Effector memory CD8-positive, alpha-beta T cell (primary cell): ENCODE measurements at places on chromosomes 12 and 14.

GRCh38 chr14:64920465-64920864 lies 6.2 kb downstream of the CHURC1 start:
- DNase-seq: no peak

DNA sequence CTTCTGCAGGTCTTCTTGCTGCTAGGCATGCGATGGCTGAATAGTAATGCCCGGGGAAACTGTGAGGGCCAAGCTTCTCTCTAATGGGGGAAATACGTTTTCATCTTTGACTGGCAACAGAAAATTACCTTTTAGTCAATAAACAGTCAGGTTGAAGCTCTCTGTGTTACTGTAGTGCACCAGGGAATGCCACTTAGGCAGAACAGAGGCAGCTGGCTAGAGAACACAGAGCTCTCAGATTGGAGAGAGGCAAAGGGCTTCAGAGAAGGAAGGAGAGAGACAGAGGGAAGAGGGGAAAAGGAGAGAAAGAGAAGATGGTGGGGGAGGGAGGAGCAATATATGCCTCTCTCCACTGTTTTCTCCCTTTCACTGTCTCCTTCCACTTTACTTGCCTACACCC lies 6.7 kb downstream of the HSD17B6 start:
- no peak for DNase-seq

GRCh38 chr12:66438601-66439000 lies 136.3 kb downstream of the HELB start:
- DNase-seq: no peak

- no peak for DNase-seq
These were observed 36.8 kb downstream of the VDR start for GRCh38 chr12:47868041-47868440.

DNA sequence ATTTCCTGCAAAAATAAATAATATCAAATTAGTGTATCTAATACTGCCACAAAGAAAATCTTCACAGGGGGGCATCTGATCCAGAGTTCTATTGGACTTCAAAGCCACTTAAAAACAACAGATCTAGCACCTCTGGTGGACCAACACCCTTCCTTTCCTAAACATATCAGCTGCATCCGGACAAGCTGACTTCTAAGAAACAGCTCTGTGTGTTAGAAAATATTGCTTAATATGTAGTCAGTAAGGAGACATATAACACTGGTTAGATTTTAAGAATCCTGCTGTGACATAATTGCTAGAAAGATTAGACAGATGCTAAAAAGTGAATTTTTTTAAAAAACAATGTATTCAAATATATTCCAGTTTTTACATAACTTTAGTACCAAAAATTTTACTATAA lies 61.1 kb upstream of the PTPRB start:
- DNase-seq: no peak

- DNase-seq: no peak
These were observed 47.2 kb upstream of the PLEKHG3 start for GRCh38 chr14:64656986-64657385.

- no peak for DNase-seq
These were observed 1084.8 kb upstream of the ATXN7L3B start for GRCh38 chr12:73452672-73453469.

- DNase-seq: no peak
These were observed 618.5 kb downstream of the NRXN3 start for GRCh38 chr14:78788467-78789360.

GRCh38 chr14:77908847-77909246 lies 108.9 kb downstream of the ADCK1 start:
- DNase-seq: no peak

- no peak for DNase-seq
These were observed 8.2 kb downstream of the TMEM121 start for GRCh38 chr14:105534586-105534985.

DNA sequence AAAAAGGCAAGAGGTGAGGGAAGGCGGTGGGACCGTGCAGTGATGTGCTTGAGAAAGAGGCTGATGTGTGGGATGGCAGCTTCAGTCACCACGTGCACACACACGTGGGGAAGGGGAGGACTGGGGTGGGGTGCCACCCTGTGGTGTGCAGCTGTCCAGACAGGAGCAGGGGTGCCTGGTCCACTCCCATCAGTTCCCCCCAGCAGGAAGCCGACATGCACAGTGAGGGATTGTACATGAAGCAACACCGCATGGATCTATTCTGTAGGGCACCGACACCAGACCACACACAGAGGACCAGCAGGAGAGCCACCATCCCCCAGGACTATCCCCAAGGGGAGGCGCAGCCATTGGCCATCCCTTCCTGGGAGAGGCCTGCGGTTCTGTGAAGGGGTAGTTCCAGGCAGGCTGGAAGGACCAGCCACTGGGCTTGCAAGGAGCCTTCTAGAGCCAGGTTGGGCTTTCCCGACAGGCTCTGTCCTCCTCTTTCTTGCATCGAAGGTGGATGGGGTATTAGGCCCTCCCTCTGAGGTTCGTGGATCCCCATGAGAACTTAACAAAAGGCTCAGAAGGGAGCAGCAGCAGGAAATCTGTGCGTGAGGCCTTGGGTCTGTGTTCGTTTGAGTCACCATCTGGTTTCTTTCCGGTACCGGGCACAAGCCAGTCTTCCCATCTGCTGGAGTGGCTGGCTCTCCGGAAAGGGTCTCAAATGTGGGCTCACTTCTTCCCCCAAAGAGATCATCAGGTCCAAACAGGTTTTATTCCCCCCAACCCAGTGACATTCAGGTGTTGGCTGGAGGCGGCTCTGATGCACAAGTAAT lies 59.8 kb downstream of the PLEKHG3 start:
- no peak for DNase-seq

- DNase-seq: no peak
These were observed 176.1 kb downstream of the APAF1 start for GRCh38 chr12:98821232-98821631.

DNA sequence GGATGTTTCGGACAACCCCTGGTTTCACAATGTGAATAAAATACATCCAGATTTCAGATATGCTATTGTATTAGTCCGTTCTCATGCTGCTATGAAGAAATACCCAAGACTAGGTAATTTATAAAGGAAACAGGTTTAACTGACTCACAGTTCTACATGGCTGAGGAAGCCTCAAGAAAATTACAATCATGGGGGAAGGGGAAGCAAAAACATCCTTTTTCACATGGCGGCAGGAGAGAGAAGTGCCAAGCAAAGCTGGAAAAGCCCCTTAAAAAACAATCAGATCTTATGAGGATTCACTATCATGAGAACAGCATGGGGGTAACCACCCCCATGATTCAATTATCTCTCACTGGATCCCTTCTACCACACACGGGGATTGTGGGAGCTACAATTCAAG lies 451.7 kb downstream of the MDGA2 start:
- no peak for DNase-seq

DNA sequence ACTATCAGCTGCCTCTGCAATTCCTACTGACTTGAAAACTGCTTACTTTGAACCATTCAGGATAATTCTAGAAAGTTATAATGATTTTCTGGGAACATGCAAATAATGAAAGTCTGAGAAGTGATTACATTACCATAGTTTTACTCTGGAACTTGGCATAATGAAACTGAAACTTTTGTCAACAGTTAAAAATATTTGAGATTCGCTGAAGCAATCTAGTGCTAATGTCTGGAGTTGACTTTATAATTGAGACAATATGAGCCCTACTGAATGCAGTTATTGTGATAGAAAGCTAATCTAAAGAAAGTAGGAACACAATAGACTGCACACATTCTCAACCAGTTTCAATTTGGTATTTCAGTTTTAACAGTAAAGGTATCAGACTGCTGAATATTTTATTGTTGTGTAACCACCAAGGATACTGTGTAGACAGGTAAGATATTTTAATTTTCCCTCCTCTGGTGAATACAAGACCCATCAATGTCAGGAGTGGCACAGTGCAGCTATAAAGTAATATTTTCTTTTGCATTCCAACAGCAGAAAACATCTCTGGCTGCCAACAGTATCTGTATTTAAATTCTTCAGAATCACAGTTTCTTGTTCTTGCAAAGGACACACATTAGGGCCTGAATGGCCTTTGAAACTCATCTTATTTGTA lies 483.5 kb downstream of the ATP23 start:
- no peak for DNase-seq

GRCh38 chr12:98736352-98737321 lies 91.5 kb downstream of the APAF1 start:
- no peak for DNase-seq

DNA sequence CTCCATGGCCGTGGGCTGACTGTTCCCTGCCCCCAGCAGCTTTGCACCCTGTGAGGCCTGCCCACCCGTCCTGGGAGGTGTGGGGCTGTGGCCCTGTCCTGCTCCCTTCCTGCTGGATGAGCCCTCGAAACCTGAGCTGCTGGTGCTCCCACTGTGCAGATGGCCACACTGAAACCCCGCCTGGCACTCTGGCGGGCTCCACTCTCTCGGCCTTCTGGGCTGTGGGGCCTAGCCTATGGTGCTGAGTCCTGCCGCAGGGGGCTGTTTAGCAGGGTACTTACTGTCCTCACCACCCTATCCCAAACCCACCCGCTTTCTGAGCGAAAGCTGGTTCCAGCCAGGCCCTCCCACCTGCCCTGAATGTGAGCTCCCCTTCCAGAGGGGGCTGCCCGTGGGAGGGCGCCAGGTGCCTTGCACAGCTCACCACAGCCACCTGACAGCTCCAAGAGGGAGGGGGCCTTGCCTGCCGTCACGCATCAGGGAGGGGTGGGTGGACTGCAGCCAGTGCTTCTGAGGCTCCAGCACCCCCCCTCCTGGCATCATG lies 7.3 kb downstream of the SLC25A47 start:
- no peak for DNase-seq

- no peak for DNase-seq
These were observed 36.0 kb upstream of the TRHDE start for GRCh38 chr12:72236071-72236705.

GRCh38 chr14:59377491-59377890 lies 87.7 kb downstream of the GPR135 start:
- no peak for DNase-seq

DNA sequence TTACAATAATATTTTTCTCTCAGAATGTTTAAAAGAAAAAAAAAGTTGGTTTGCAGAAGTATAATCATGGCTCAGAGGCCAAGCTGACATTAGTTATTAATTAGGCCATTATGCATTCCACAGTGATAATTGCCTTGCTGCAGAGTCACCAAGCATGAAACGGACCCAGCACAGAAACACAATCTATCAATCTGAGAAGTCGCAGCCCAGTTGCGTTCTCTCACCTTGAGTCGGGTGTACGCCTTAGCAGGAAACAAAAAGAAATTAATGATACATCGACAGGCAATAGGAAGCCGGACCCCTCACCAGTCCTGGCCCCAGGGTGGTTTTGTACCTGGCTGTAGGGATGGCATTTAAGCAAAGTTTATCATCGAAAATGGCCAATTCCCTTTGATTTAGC lies 129.7 kb downstream of the PHETA1 start:
- DNase-seq: no peak

- DNase-seq: no peak
These were observed 29.0 kb upstream of the A2M start for GRCh38 chr12:9144730-9145106.

DNA sequence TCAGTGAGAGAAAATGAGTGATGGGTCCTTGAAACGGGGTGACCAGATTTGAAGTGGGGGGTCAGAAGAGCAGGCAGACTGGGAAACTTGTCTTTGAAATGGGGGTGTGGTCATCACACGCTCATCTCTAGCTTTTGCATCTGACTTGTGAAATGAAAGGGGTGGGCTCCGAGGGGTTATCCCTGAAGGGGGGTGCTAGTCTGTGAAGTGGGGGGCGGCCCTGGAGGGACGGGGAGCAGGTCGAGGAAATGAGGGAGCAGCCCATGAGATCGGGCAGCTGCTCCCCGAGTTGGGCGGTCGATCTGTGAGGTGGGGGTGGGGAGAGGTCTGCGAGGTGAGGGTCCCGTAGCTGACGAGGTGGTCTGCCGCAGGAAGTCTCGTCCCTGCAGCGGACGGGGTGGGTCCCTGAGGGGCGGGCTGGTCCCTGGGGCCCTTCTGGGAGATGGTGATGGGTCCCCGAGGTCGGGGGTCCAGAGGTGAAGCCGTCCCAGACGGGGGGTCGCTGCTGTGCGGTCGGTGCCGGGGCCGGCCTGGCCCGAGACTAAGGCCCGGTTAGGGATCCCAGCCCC lies 542 bp downstream of the PXN start:
- DNase-seq: no peak

- no peak for DNase-seq
These were observed 225.1 kb downstream of the DIO2 start for GRCh38 chr14:79986251-79986650.
